ENCODE measurements at places on chromosomes 11 and 22.

DNA sequence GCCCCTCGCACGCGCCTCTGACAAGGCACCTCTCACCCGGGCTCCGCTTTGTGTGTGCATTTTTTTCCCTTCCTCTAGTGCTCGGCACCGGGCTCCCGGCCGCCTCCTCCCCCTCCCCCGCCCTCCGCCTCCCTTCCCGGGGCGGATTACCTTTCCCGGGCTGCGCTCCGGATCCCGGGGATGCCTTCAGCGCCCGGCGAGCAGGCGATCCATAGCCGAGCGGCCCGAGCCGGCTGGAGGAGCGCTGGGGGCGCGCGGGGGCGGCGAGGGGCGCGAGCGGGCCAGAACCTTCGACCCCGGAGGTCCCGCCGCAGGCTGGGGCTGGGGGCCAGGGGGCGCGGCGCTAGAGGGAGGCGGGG, 282 bp downstream of the MPPED2 start:
- no peak for DNase-seq

DNA sequence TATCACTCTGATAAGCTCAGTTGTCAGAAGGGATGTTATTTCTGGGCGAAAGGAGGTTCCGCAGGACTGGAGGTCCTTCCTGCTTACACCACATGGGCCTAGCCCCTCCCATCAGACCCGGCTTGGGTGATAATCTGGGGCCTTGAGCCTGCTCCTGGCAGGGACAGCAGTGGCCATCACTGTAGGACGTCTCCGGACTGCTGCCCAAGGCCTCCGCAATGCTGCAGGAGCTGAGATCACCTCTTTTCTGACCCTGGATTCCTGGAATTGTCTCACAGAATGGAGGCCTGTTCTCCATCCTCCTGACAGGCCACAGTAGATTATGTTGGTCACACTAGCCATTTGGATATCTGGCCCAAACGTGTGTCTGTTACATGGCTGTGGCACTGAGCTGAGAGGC, 9.2 kb upstream of the BIK start:
- no peak for DNase-seq

GRCh38 chr11:36578458-36578857, 10.7 kb downstream of the RAG1 start:
- DNase-seq = no peak

GRCh38 chr11:77071077-77071476, 4.3 kb downstream of the CAPN5 start:
- no peak for DNase-seq

- no peak for DNase-seq
Measured at GRCh38 chr11:19407677-19408270, 167.0 kb upstream of the E2F8 start.

GRCh38 chr11:108931168-108931567, 266.3 kb downstream of the DDX10 start:
- DNase-seq = no peak

DNA sequence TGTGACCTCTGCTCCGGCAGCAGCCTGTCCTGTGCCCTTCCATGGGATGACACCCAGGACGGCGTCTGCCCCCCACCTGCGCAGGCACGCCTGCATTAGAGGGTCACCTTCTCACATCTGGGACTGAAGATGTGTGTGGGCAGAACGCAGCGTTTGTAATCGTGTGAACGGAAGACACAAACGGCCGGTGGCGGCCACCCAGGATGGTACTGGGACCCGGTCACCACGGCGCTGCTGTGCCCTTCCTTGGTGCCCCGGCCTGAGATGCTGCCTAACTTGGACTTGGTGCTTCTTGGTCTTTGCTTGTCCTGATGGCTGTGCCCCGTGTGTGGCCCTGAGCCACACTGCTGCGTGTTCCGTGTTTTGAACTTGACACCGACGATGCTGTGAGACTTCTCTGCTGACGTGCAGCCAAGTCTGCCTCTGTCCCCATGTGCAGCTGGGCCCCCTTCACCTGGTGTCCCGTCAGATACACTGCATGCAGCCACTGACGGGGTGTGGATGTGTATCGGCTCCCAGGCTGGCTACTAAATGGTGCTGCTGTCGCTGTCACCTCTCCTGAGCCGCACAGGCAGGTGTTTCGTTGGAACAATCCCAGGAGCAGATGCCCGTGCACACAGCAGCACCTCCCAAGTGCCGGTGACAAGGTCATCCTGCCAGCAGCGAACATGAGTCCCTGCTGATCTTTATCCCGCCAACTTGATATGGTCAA, 21.4 kb downstream of the YPEL1 start:
- DNase-seq = no peak

GRCh38 chr11:34214961-34215805, 109.8 kb downstream of the NAT10 start:
- DNase-seq = no peak

- DNase-seq = no peak
Measured at GRCh38 chr11:110919241-110919922, 207.1 kb upstream of the ARHGAP20 start.

DNA sequence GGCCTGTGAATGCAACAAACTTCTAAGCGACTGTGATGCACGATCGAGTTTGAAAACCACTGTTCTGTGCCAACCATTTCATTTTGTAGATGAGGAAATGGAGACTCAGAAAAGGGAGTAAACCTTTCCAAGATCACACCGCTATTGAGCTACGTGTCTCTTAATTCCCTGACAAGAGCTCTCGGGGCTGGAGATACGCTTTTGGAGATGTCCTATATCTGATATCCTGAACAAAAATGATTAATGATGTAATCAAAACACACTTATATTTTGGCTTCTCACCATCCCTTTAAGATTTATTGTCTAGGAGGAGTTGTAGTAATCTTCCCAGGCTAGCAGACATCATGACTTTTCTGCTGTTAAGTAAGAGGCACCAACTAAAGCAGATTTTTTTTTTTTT, 1.7 kb upstream of the PARVA start:
- DNase-seq = no peak

GRCh38 chr11:69073469-69073868, 24.7 kb downstream of the TPCN2 start:
- DNase-seq = no peak

DNA sequence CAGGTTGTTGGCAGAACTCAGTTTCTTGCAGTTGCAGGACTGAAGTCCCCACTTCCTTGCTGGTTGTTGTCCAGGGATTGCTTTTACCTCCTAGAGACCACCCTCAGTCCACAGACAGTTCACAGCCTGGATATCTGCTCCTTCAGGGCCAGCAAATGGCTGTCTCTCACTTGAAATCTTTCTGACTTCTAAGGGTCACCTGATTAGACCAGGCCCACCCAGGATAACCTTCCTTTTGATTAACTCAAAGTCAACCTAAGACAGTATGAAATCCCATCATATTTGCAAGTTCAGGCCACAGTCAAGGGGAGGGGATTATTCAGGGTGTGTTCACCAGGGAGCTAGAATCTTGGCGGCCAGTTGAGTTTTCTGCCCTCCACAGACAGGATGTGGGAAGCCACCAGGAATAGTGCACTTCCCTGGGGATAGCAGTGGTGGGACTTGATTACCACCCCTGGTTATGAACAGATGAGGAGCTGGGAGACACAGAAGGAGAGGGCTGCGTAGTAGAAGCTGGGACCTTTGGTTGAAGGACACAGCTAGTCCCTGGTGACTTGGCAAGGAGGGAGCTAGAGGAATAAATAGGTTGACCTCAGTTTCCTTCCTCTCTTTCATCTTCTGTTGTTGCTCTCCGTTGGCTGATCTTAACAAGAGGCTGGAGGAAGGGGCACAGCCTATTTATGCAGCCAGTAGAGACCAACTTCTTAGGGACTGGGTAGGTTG, 33.4 kb downstream of the MIAT start:
- no peak for DNase-seq

- DNase-seq = no peak
Measured at GRCh38 chr11:2462543-2462985, 17.8 kb downstream of the KCNQ1 start.

DNA sequence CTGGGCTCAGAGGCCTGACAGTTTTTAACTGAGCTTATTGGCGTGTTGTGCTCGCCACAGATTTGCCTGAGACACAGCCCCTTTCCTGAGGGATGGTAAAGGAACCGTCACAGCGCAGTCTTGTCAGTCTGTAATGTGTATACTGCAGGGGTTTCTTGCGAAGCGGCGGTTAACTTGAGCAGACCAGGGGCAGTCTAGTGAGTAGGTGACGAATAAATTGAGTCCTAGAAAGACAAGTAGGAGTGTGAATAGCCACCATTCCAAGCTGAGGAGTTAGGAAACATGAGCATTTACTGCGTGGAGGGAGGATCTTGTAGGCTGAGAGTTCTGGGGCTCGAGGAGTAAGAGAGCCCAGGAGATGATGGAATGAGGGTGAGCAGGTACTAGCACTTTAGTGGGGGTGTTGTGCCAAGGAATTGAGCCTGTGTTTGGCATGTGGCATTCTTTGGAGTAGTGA, 1.4 kb downstream of the MED15 start:
- no peak for DNase-seq

DNA sequence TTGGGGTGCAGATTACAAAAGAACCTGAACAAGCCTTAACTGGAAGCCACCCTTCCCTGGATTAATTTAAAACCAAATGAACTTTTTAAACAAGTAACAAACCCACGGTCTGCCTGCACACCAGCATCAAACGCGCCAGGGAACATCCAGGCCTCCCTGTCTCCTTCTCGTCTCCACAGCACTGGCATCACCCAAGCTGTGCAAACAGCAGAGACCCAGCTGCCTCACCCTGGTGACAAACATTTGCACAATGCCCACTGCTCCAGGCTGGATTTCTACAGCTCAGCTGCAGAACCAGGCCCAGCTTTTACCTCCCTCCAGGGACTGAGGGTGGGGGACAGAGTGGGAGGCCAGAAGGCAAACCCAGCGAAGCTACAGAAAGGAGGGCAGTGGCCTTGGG, 7.0 kb downstream of the RPL3 start:
- no peak for DNase-seq

DNA sequence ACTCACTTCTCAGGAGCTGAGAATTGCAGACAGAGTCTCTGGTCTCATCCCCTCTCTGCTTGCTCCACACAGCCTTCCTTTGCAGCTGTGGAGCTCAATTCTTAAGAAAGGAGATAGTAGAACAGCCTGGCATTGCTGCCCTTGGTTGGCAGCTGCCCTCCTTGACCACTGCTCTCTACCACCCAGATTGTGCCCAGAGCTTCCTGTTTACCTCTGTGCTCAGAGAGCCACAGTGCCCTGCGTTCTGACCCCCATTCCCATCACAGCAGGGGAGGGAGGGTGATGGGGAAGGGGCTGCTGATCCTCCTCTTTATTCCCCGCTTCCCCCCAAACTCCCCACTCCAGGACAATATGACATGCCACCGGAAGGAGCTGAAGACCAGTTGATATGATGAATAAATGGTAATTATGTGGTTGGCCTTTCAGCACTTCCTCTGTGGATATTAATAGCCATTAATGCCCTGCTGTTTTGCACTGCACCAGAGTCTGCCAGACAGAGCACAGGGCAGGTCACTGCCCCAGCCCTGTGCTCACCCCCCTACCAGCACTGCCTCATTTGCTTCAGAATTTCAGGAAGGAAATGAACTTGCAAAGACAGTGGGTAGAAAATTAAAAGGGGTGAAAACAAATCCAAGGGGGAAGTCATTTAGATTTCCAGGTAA, 426.8 kb upstream of the CADM1 start:
- DNase-seq = no peak

- DNase-seq = peak; percentile 41
Measured at GRCh38 chr22:24592851-24593558, at the start of gene LRRC75B. LRRC75B (minus strand) TSS chr22:24593073; CDS start chr22:24593039, 34 bp downstream.

DNA sequence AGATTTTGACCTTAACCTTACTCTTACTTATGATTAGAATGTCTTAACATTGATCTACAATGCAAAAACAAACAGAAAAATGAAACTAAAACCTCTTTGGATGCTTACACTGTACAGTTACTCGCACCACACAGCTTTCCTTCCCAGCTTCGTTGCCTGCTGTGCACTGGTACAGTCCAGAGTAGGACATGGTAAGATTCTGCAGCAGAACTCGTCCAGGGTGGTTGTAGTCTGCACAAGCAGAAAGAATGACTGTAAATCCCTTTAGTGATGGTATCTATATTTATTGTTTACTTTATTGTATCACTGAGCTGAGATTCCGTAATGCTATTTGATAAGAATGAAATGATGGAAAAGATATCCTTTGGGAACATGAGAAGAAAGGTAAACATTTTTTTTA, 21.0 kb upstream of the HSPA8 start:
- no peak for DNase-seq

DNA sequence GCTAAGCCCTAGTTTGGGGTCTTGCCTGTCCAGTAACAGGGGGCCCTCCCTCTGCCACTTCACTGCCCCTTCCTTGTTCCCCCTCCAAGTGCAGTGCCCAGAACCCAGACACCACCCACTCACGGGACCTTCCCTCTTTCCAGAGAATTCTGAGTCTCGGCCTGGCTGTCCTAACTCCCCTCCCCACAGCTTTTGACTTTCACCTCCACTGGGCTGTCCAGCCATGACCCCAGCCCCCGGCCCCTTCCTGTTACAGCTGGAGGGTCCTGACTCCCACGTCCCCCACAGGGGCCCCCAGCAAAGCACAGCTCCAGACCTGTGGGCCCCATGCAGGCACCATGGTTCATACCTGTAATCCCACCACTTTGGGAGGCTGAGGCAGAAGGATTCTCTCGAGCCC, 71.5 kb downstream of the BRD1 start:
- DNase-seq = no peak

DNA sequence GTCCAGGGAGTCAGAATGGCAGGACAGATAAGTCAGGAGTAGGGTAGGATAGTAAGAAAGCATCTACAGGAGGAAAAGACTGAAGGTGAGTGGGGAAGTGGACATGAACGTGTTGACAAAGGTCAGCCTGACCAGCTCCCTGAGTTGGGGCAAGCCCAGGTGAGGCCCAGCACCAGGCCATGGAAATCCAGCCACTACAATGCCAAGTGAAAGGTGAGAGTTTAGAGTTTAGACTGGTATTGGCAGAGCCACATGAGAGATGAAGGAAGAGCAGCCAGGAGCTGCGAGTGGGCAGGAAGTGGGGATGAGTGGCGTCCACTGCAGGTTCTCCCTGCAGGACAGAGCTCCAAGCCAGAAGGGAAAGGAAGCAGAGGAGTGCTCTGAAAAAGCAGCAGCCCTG, 16.5 kb upstream of the SMCO4 start:
- no peak for DNase-seq
